ENCODE measurements at places on chromosomes 2 and 18.

DNA sequence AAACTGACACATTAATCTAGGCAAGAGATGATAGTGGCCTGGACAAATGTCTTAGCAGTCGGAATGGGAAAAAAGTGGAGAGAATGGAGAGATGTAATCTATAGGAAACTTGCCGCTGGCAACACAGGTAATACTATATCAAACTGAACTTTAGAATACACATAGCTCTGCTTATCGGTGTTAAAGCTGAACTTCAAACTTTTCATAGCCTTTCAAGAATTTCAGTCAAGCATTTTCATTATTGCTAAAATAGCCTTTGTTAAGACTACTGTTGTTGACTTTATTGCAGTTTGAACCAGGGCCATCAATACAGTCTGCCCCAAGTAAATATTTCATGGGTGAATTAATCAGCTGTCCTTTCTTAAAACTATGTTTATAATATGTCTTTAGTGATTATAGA is 12.9 kb upstream of the CHST9 start:
- no peak for DNase-seq

DNA sequence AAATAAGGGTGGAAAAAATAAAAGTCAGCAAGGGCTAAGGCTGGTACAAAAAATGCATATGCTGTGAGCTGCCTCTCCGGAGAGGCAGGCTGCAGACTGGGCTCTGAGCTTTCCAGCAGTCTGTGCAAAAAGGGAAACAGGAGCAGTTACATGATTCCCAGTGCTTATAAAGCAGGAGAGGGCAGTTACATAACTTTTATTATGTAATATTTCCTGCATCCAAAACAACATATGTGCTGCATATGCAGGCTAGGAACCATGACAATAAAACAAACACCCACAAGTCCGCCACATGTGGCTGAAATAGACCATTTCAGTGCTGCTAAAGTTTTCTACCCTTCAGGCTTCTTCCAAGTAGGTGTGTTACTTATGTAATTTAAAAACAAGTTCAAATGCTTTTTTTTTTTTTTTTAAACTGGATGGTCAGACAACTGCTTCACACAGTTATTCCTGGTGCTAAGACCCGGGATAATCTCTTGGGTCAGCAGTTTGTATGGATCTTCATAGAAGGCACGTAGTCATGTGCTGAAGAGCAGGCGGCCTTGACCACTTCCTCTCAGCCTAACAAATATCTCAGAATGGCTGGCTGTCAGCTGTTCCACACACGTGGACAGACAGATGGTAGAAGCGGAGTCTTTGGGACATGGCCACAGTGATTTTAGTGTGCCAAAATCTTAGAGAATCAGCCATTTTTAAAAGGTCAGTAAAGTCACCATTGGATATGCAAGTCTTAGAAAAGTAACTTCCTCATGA is 43.5 kb downstream of the ARMC9 start:
- DNase-seq = no peak

DNA sequence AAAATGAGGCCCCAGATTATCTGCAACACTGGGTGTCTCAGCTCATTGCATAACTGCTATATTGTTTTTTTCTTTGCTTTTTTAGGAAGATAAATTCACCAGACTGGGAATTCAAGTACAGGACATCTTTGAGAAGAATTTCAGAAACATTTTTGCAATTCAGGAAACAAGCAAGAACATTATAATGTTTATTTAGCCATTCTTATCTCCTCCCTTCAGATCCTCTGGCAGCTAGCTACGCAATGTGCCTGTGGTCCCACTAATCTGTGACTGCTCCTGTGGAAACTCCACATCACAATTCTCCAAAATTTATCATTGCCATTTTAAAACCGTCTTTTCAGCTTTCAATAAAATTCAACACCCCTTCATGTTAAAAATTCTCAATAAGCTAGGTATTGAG is 126.8 kb downstream of the SP100 start:
- no peak for DNase-seq

GRCh38 chr2:45938649-45939511 is 287.4 kb downstream of the PRKCE start:
- no peak for DNase-seq

- DNase-seq = no peak
These were observed 91.2 kb downstream of the SMAD7 start for GRCh38 chr18:48859311-48860268.

DNA sequence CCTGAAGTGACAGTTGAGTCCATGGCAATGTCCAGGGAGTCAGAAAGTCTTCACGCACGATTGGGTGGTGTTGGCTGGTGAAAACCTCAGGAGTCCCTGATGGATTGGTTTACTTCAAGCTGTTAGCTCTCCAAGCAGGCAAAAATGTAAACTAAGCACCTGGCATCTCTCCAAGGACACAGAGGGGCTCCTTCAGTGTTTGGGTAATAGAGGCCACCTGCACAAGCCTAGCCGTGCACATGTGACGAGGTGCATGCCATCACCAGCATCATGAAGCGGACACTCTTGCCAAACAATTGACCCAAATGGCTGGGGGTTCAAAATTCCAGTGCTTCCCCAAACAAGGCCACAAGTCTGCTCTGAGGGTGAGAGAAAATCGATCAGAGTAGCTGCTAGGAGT is 104.7 kb upstream of the CD302 start:
- DNase-seq = no peak

DNA sequence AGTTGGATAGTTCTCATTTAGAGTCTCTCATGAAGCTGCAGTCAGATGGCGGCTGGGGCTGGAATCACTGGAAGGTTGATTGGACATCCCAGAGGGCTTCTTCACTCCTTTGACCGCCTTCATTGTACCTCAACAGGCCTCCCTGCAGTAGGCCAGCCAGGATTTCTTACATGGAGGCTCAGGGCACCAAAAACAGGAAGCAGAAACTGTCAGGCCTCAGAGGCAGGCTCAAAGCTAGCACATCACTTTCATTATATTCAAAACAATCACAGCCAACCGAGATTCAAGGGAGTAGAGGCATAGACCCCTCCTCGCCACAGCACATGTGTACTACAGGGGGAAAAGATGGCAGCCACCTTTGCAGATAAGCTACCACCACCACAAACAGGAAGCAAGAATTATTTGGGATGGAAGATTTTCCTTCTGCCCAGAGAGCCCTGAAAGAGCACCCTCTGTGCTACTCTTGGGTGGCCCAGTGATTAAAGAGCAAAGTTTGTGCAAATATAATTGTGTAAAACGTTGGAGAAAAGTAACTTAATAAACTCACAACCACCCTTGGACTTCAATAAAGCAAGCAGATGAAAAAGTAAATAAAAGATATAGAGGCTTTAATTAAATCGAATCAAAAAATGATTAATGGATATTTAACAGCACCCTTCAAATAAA is 155.3 kb downstream of the GFPT1 start:
- DNase-seq = no peak

- no peak for DNase-seq
These were observed 233.7 kb upstream of the NCKAP5 start for GRCh38 chr2:133801946-133802345.

GRCh38 chr2:7748717-7749415 is 831.7 kb downstream of the RNF144A start:
- DNase-seq = no peak

DNA sequence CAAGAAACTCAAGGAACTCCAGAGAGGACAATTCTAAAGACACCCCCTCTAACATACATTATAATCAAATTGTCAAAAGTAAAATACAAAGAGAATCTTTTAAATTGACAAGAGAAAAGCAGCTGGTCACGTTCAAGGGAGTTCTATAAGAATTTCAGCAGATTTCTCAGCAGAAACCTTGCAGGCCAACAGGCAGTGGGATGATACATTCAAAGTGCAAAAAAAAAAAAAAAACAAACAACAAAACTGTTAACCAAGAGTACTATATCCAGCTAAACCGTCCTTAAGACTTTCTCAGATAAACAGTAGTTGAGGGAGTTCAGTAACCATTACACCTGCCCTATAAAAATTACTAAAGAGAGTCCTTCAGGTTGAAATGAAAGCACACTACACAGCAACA is 33.9 kb downstream of the CCDC138 start:
- DNase-seq = no peak

GRCh38 chr2:20667151-20667530 is 197 bp downstream of the GDF7 start:
- DNase-seq = no peak

GRCh38 chr2:86073225-86073624 is 32.5 kb downstream of the POLR1A start:
- DNase-seq = no peak

- peak; percentile 37 for DNase-seq
These were observed 680 bp downstream of the DTNB start for GRCh38 chr2:25672494-25673299.

All from activated CD8-positive, alpha-beta memory T cell treated with anti-CD3 and anti-CD28 coated beads for 4 hours (primary cell).